Stimulated activated CD4-positive, alpha-beta T cell treated with anti-CD3 and anti-CD28 coated beads, Interleukin-2, amount 100 ng/mL, for 4 hours (primary cell): ENCODE measurements at places on chromosomes 13 and 19.

DNA sequence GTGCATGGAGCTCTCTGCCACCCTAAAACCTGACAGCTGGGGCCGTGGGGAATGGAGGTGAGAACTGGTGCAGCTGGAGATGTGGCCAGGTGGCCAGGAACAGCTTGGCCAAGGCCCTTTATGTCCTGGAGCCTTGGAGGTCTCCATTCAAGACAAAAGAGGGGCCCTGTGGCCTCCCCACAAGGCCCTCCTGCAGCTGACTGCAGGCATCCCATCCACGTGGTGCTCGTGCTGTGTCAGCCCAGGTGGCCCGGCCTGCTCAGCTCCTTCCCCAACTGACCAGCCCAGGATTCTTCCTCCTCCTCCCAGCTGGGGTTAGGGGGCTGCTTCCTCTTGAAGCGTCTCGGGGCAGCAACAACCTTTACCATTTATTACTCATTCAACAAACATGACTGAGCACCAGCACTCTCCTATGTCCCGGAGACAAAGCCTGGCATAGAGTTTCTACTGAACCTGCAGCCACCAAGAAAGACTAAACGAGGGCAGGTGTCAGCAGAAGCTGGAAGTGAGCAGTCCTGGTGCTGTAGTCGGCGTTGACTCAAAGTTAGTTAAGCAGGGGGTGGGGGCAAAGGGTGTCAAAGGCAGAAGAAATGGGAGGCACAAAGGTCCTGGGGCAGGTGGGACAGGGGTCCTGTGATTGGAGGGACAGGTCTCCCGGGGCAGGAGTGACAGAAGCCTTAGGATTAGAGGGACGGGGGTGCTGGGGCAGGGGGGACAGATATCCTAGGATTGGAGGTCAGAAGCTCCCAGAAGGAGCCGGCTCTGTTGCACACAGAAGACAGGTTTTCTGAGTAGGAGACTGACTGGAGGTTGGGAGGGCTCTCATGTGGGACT, 23.3 kb upstream of the C13orf46 start:
- DNase-seq = no peak

- DNase-seq = no peak
These were observed 6.8 kb downstream of the SLC8A2 start for GRCh38 chr19:47464675-47465419.

DNA sequence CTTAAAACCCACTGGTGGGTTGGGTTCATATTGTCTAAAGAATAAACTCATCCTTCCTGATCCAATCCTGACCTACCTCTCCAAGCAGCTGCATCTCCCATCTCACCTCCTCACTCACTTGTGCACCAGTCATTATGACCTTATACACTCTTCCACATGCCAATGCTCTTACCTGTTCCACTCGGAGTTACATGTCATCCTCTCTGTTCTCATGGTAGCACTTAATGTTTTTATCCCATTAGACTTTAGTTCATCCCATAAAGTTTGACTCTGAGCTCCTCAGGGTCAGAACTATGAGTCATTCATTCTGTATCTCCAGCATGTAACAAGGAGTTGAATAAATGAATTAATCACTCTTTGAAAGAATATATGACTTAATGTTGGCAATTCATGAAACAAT, 330.2 kb downstream of the KLF12 start:
- DNase-seq = no peak

DNA sequence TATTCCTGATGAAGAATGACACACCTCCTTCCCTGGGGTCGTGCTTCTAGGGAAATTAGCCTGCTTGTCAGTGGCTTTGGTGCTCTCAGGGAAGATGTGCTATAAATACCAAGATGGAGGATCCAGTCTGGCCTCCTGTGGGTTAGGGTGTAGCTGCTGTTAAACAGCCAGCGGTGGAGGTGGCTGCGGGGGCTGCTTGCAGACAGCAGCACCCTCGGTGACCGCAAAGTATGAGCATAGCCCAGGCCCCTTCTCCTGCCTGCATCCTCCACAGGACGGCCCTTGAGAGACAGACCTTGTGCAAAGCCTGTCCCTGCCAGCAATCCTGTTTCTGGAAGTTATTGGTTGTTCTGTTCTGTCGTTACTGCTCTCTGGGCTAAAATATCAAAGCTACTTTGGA, 11.4 kb downstream of the VSTM2B start:
- no peak for DNase-seq

DNA sequence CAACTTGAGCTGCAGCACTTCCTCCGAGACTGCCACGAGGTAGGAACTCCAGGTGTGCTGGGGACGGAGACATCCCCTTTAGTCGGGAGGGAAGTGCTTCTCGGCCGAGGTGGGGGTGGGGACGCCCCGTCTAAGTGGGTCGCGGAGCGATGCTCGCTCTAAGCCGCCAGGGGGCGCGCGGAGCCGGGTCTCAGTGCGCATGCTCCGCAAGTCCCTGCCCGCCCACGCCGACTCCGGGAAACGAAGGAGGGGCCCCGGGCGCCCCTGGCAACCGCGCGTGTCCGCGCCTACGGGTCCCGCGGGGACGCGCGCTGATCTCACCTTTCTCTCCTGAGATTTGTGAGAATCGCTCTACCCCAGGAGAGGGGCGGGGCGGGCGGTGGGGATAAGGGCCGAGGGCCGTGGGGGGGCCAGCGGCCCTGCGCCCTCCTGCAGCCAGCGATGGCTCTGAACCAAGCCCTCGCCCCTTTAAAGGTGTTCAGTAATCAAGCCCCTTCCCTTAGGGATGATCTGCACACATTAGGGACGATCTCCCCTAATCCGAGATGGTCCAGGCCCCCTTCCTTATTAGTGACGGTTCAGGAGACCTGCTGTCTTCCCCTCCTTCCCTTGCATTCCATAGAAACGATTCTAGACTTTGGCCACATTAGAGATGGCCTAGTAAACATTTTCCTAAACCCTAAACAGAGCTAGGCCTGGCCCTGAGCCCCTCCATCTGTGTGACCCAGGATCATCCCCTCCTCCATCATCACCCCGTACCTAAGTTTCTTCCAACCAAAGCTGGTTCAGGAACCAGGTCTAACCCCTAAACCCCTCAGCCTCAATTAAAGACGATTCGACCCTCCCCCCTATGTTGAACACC, 47.3 kb upstream of the SHKBP1 start:
- DNase-seq = peak; percentile 82

- no peak for DNase-seq
These were observed 14.1 kb downstream of the PLPP2 start for GRCh38 chr19:277131-277530.

- DNase-seq = no peak
These were observed 84.1 kb upstream of the FRY start for GRCh38 chr13:31947506-31947905.

DNA sequence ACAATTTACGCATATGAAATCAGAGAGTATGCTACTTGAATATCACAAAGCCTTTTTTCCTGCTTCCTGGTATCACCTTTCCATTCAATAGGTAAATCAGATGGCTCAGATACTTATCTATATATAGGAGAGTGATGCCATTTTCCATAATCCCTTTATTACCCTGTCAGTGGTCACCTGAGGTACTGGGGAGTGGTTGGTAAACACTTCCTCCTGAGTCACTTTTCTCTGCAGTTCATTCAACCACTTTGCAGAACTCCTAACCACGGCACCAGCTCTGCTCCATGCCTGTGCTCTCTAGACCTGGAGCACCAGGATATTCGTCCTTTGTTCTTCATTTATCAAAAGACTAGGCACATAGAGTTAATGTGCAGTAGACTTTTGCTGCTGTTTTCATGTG, 748.5 kb upstream of the KLHL1 start:
- DNase-seq = no peak

- no peak for DNase-seq
These were observed 8.6 kb downstream of the POLR2E start for GRCh38 chr19:1086613-1087012.

- no peak for DNase-seq
These were observed 1.3 kb upstream of the A1BG start for GRCh38 chr19:58354478-58355030.

DNA sequence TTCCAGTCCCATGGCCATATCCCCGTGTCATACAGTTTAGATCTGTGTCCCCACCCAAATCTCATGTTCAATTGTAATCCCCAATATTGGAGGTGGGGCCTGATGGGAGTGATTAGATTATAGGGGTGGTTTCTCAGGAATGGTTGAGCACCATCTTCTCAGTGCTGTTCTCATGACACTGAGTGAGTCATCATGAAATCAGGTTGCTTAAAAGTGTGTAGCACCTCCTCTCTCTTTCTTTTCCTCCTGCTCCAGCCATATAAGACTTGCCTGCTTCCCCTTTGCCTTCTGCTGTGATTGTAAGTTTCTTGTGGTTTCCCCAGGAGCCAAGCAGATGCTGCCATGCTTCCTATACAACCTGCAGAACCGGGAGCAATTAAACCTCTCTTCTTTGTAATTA, 197.8 kb downstream of the NALCN start:
- DNase-seq = no peak

DNA sequence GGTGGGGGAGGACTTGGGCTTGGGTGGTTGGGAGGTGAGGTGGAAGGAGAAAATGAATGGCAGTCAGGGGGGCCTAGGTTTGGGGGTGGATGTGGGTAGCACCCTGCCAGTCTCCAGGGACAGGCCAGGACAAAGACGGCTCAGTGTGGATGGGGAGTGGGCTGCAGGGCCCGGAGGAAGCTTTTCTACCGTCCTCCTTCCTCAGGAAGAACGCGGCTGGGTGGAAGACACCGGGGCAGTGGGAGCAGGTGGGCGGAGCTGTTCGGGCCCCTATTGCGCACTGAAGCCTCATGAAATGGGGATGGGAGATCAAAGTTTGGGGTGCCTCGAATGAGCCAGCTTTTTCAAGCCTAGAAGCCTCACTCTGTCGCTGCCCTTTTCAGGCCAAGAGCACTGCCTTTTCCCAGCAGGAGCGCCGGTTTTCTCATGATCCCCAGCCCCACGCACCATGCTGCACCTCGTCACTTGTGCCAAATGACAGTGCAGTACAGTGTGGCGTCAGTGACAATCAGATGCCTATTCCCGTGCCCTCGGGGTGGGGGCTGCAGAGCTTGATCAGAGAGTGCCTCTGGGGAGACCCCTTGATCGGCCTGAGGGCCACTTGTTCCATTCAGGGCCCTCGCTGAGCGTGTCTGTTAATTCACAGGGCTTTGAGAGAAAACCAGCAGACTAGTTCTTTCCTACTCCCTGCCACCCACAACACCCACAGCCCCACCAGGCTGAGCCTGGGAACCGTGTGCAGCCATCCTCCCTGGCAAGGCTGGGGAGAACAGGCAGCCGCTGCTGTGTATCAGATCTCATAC, 1.5 kb downstream of the CALM3 start:
- DNase-seq = peak; percentile 61

DNA sequence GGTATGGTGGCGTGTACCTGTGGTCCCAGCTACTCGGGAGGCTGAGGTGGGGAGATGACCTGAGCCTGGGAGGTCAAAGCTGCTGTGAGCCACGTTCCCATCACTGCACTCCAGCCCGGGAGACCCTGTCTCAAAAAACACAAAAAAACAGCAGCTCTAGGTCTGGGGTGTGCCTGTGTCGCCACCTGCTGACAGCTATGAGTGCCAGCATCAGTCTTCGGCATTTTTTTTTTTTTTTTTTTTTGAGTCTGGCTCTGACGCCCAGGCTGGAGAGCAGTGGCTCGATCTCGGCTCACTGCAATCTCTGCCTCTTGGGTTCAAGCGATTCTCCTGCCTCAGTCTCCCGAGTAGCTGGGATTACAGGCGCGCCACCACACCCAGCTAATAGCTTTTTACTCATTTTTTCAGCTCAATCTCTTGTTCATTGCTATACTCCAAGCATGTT, 10.1 kb downstream of the AP2S1 start:
- DNase-seq = peak; percentile 43

- DNase-seq = no peak
These were observed 15.4 kb downstream of the TMEM255B start for GRCh38 chr13:113774177-113775107.

DNA sequence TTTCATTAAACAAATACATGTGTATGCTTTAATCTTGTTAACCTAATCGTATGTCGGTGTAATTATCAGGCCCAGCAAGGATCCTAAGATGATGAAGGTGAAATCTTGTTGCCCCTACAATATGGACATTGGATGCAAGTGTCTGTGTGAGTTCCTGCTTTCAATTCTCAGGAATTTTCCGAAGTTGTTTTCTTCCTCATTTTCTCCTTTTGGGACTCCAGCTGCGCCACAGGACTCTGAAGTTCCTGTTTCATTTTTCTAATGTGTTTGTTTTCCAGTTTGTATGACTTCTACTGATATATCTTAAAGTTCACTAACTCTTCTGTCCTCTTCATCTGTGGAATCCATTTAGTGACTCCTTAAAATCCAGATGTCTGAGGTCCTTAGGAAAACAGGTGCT, 11.9 kb upstream of the OR7D2 start:
- DNase-seq = no peak

DNA sequence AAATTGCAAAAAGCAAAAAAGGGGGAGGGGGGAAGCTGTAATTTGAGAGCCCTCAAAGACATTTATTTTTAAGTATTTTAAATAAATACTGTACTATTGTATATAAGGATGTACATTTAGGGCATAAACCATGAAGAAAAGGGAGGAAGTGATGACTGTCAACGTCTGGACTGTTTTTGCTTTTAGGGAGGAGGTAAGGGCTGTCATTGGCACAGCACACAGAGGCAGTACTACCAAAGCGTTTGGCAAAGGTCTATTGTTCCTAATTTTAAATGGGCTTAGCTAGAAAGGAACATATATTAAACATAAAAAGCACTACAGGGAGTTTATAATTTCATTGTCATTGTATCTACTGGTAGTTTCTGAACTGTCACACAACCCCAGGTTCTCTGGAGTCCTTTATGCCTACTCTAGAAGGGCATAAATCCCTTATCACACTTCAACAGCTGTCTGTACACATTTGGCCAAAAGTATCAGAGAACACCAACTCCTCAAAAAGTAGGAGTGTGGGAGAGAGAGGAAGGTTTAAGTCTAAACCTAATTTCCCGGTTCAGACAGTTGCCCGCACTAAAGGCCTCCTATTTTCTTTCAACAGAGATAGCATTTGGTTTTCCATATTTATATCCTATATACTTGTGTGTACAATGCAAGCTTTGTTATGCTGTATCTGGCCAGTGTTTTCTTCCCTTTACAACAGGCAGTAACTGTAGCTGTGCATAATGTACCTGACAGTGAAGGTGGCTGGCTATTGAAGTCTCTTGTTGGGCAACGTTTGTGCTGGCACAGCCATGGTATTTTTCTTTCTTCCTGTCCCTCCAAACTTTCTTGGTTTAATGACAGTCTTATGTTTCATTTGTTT, 406.2 kb downstream of the KLF5 start:
- DNase-seq = no peak

- DNase-seq = no peak
These were observed 38.8 kb downstream of the SERP2 start for GRCh38 chr13:44412346-44412935.
